NCI-H524 (cell line): ENCODE measurements at places on chromosomes 16 and 17.

- DNase-seq: no peak
These were observed 8.4 kb downstream of the FOXK2 start for GRCh38 chr17:82527898-82528297.

DNA sequence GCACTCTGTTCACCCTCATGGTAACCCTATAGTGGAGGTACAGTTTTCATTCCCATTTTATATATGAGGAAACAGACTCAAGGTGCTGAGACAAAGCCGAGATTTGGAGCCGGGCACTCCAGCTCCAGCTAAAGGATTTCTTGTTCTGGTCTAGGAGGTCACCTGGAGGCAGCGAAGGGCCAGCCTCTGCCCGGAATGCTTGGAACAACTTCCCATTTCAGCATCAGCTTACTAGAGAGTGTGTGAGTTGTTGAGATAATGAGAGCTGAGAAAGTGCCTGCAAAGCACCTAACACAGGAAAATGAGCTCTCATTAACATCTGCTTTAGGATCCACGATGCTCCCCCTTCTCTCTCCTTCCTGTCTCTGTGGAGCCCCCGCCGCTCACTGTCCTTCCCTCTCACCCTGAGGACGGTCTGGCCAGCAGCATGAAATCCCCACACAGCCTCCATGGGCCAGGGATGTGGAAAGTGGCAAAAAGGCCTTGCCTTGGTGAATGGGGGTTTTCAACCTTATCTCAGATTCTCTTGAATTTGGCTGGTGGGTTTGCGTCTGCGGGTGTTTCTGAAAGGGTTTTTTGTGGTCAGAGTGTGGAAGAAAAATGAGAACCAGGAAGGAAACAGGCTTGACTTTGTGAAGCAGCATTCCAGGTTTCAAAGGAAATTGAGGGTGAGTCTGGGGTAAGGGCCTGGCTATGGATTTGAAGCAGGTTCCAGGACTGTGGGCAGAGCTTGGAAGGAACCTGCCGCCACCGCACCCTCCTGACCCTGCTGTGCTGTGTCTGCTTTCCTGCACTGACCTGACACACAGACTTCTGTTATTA lies 178.7 kb downstream of the FOXL1 start:
- no peak for DNase-seq

DNA sequence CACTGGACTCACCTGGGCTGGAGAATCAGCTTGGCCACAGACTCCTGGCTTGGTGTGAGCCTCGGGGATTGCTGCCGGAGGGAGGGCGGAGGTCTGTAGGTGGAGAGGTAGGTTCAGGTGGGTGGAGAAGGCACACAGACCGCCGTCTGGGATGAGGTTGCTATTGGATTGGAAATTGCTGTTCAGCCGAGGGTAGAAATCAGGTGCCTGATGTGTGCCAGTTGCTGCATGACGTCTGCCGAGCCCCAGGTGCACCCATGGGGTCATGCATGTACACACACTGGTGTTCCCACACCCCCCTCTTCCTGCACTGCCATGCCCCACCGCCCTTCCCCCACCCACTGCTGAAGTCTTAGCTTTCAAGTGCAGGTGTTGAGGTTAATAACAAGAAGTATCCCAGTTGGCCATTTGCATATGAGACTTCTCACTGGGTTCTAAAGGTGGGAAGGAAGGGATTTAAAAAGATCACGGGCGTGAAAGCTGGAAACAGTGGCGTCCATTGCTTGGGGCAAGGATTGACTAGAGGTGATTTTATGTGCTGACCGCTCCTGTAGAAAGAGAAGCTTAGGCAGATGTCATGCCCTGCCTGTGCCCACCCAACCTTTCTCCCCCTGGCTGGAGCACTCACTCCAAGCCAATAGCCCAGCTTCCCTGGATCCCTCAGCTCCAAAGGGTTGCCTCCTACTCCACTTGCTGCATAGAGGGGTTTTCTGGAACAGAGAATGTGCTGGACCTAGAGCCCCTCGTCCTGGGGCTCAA lies 193.6 kb downstream of the CCDC182 start:
- no peak for DNase-seq

- no peak for DNase-seq
These were observed 3.5 kb downstream of the CTRB1 start for GRCh38 chr16:75222271-75222783.

GRCh38 chr17:63589646-63590045 lies 11.0 kb upstream of the TACO1 start:
- no peak for DNase-seq

DNA sequence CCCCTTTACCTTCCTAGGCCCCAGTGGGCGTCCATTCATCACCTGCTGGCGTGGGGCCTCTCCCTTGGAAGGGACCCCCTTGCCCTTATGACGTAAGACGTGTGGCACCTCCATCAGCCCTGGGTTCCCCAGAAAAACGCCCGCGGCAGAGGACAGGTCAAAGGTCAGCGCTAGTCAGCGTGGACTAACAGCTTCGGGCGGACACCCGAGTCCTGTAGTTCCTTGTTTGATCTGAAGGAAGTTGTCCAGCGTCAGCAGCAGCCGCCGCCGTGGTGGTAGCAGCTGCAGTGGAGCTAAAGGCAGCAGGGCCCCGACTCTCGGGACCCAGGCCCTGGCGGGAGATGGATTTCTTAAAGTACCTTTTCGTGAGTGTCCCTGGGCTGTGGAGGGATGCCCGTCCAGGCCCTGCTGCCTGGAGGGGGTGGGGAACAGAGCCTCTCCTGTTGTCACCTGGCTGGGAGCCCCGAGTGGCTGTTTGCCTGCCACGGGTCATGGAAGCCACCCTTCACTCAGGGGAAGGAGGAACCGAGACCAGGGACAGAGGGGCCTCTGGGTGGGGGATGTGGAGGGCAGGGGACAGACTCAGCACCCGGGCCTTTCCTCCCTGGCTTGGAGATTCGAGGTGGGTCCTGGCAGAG lies 123.6 kb downstream of the OR1D5 start:
- no peak for DNase-seq

- DNase-seq: no peak
These were observed at the start of gene KRTAP2-4 for GRCh38 chr17:41065829-41066624. KRTAP2-4 (minus strand) TSS chr17:41065879; CDS start chr17:41065845, 34 bp downstream.

DNA sequence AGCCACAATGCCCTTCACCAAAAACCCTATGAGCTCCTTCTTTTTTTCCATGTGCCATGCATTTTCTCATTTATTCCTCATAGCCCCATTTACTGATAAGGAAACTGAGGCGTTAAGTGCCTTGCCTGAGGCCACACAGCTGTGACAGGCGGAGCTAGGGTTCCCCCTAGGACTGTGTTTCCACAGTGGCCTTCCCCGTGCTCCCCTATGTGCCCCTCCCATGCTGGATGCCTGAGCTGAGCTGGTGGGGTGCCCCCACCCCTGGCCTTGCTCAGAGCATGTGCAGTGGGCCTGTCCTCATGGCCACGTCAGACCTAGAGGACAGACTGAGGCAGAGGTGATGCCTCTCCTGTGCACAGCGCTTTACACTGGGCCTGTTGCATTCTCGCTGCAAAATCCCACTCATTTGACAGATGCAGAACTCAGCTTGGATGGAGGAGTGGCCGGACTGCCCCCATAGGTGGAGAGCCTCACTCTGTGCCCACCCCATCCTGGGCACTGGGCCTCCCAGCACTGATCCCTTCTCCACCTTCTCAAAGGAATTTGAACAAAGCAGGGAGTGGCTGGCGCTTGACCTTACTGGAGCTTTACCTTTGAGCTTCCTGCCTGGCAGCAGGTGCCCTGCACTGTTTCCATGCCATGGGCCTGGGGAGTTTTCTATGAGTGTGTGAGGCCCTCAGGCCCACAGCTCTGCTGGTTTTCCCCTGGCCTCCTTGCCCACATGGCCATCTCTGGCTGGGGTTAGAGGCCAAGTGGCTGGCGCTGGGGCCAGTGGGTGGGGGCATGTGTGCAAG lies 2.6 kb downstream of the MAP2K3 start:
- DNase-seq: no peak
